ENCODE measurements at places on chromosomes 5 and 9.

DNA sequence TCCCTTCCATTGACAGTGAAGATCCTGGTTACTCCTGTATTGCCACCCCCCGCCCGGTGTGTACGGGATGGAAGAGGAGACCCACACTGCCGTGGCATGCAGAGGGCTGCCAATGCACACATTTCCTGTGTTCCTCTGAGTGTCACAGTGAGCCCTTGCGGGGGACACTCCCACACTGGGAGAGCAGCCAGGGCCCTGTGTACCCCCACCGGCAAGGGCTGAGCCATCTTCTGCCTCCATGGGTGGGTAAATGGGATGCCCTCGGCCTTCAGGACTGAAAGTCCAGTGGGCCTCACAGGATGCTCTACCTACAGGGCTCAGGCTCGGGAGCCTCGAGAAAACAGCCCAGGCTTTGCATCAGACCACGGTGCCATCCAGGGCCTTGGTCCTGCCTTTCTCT, 18.1 kb downstream of the IRX1 start:
- no peak for DNase-seq

DNA sequence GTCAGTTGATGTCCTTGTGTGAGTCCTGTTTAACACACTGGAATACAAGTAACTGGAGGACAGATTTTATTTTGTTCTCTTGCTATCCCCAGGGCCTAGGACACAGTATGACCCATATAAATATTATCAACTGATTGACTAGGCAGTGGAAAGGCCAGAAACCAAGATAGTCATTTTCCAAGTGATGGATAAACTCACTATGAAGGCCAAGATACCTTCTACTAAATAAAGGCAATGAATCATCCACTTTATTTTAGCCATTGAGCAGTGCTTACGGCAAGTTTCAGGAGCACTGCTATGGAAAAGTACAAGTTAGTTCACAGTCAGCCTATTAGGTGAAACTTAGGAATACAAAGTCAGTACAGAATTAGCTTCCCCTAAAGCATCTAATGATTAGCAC, 153.2 kb downstream of the SEMA5A start:
- DNase-seq = no peak

- DNase-seq = no peak
These were observed 82.5 kb upstream of the LMNB1 start for GRCh38 chr5:126694403-126694802.

GRCh38 chr9:113454914-113455761, 8.4 kb upstream of the RGS3 start:
- no peak for DNase-seq

DNA sequence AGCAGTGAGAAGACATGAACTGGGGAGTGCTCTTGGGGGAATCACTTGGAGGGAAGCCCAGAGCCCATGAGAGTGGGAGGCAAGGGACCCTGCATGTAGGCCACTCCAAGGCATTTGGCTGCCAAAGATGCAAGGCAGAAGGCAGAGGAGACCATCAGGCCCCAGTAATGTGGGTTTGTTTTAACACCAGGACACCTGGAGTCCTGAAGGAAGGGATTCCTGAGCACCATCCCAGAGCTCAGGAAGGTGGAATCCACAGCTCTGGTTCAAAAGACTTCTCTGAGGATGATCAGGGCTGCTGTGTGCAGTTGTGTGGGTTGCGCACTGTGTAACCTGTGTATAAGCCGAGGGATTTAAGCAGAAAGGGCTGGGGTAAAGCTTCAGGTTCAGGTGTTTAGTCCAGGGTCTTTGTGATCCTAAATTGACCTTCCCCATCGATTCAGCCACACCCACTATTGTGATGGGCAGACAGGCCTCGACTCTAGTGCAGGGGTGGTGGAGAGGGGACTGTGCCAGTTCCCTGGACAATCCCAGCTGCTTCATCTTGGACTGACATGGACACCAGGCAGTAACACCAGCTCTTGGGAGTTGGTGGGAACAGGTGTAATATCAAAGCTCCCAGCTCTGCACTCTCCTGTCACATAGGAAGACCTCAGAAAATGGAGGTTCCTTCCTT, 11.0 kb downstream of the B4GALT7 start:
- no peak for DNase-seq

GRCh38 chr9:73037613-73038012, 84.8 kb upstream of the ALDH1A1 start:
- no peak for DNase-seq

GRCh38 chr5:74306845-74307244, 333.7 kb downstream of the ENC1 start:
- no peak for DNase-seq

Measured in Kasumi-1 (cell line).